ENCODE measurements at places on chromosomes 1 and 21.

- no peak for DNase-seq
These were observed 561.8 kb upstream of the ADAMTS5 start for GRCh38 chr21:27528697-27529096.

DNA sequence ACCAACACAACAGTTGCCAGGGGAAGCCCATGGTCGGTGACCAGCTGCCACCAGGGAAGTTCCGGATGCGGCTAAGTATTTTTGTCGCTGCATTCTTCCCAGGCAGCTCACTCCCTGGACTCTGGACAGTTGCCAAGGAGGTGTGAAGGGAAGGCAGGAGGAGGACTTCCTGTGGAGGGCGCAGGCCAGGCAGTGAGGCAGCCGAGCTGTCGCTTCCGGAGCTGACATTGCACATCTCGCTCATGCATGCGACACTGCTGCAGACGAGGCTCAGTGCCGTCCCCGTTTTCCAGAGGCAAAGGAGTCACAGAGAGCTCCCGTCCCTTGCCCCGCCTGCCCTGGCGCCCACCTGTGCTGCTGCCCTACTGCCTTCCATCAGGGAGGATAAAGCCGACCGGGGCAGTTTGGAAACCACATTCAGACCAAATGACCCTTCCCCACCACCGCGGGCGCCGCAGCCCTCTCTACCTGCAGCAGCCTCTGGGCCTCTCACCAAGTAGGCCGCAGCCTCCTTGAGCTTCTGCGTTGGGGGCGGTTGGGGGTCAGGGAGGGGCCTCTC, 81.4 kb downstream of the NENF start:
- peak; percentile 27 for DNase-seq

- no peak for DNase-seq
These were observed 76.3 kb downstream of the ZP4 start for GRCh38 chr1:237814319-237814924.

DNA sequence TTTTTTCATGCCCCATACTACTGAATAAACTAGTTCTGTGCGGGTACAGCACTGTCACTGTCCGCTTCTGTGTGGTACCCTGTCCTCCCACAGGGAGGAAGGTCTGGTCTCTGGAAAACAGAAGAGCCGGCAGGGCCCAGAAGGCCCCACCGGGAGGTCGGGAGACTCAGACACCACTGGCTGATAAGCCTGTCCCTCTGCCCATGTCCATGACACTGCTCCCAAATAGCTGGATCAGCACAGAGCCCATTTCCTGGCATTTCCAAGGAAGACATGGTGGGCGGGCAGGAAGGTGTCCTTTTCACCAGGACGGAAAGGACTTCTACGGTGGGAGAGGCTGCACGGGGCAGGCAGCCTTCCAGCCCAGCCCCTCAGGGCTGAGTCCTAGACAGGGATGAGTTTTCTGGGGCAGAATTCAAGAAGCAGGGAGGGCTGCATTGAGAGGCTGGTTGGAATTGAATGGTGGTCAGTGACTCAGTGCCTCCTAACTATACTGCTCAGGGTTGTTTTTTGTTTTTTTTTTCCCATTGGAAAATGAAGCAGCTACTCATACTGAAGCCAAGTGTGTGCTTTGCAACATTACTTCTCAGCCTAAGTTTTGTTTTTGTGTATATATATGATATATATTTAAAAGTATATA, 7.1 kb downstream of the PSRC1 start:
- DNase-seq: no peak

DNA sequence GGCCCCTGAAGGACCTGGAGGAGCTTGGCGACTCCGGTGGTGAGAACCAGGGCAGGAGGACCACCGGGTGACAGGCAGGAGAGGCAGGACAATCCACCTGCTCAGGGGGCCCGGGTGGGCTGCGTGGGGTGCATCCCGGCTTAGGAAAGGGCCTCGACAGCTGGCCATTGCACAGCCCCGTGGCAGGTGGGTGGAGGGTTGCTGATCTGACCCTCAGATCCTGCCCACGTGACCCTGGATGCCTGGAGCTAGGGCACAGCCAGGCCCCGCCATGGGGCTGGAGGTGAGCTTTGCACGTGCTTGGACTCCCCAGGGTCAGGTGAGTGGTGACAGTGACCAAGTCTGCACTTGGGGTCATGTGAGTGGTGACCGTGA, 35.5 kb upstream of the SLC19A1 start:
- DNase-seq: no peak

- no peak for DNase-seq
These were observed 425.9 kb upstream of the RUNX1 start for GRCh38 chr21:35475009-35475408.

GRCh38 chr1:93816970-93817678, 61.9 kb downstream of the DNTTIP2 start:
- no peak for DNase-seq

DNA sequence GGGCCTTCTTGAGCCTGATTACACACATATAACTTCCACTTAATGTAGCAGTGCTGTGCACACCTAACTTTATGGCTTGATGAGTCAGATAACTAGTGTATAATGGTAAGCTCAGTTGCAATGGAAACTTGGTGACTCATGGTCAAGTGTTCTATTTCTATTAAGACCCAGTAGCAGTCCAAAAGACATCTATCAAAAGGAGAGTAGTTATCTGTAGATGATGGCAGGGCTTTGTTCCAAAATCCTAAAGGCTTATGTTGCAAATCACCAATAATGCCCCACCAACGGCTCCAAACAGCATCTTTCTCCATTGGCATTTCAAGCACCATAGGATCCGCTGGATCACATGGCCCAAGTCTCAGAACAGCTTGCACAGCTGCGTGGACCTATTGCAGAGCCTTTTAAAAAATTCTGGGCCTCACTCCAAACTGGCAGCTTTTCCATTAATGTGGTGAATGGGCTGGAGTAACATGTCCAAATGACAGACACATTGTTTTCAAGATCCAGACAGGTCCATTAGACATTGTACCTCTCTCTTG, 566.8 kb upstream of the USP24 start:
- no peak for DNase-seq

- no peak for DNase-seq
These were observed 189.4 kb upstream of the KCTD3 start for GRCh38 chr1:215377746-215378145.

DNA sequence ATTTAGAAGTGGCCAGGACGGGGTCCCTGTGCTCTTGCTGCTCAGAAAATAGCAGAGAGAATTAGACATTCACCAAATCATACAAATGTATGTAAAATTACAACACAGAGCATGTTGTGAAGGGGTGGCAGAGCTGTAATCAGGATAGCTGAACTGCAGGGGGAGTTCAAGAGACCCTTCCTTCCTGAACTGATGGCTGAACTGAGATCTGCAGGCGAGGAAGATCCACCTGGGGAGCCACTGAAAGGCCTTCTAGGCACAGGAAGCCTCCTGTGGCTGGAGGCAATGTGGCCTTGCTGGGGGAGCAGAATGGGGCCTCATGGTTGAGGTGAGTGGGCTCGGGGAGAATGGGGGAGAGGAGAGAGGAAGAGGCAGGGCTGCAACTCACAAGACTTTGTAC, 216.5 kb downstream of the PRDM2 start:
- DNase-seq: no peak

DNA sequence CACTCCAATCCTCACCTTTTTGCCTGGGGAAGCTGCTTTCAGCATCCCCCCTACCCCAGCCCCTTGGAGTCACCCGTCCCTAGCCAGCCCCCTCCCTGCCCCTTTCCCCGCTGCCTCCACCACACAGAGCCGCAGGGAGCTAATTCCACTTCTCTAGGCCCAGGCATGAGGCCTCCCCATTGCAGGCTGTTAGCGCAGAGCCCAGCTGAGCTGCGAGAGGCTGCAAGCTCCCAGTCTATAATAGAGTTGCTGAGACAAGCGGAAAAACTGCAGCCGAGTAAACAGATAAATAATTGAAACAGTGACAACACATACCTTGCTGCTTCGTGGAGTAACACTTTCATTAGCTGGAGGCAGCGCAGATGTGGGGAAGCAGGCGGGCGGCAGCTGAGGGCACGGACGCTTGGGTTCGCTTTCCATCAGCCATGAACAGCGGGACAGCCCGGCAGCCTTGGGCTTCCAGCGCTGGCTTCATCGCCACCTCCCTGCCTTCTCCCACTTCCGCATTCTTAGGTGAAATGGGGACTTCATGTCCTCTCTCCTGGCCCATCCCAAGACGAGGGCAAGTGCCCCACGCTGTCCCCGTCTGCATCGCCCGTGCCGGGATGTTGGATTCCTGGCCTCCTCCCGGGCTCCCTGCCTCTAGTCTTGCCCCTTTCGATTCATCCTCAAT, 183.3 kb downstream of the IGSF21 start:
- no peak for DNase-seq

- DNase-seq: no peak
These were observed 119.1 kb upstream of the GRIK3 start for GRCh38 chr1:37153116-37154100.

DNA sequence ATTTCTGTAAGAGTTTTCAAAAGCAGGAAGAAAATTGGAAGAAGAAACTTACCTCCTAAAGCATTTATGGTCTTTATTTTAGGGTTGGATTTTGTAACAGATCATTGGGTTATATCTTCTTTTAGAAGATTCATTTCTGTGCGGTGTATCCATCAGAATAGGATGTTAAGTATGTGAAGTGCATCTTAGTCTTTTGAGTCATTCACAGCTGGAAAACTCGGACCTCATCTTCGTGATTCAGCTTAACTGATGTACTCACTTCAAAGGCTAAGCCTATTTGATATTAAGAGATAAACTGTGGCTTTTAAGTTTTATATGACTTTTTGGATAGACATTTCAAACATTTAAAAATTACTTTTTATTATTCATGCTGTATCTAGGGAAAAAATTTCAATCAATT, 56.3 kb downstream of the GIPC2 start:
- DNase-seq: no peak

DNA sequence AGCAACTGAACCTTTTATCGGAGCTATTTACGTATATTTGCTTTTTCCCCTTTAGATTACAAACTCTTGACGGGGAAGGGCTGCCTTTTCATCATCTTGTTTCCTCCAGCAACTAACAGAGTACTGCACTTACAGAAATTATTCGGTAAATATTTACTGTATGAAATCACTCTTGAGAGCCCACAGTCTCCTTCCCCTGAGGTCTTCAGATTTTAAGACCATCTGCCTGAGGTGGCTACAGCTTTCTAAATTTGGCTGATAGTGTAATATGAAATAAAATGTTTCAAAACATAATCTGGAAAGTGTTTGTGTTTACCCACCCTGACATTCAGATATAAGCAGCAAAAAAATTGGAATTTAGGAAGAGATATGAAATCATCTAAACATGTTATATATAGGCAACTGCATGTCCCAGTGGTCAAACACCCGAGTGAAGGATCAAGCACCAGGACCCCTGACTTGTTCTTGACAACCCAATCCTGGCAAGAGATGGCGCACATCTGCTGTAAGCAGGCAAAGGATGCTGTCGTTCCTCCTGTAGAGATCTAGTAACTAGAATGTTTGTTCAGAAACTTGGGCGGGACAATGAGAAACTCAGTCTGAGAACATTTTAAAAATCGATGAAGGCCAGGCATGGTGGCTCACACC, 60.9 kb downstream of the SIPA1L2 start:
- DNase-seq: no peak

DNA sequence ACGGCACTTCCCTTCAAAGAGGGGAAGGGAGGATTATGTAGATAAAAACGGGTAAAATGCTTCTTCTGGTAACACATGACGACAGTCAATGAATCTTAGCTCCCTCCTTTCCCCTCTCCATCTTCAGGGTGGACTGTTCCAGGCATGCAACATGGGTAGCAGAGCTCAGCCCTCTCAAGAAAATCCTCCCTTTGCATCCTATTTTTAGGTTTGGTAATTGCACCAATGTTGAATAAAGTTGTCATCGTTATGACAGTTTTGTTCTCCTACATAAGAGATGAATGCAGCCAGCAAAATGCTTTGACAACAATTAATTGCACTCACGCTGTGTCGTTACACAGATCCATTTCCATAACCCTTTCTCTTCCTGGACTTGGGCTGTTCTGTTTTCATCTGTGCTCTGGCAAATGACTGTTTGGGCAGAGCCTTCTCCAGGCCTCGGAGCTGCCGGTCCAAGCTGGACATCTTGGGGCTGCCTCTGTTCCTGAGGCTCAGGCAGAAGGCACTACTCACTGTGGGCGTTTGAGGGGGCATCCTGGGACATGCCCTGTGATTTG, 127.6 kb downstream of the CNIH3 start:
- no peak for DNase-seq

GRCh38 chr1:6223617-6224016, 12.1 kb downstream of the ICMT start:
- DNase-seq: no peak

DNA sequence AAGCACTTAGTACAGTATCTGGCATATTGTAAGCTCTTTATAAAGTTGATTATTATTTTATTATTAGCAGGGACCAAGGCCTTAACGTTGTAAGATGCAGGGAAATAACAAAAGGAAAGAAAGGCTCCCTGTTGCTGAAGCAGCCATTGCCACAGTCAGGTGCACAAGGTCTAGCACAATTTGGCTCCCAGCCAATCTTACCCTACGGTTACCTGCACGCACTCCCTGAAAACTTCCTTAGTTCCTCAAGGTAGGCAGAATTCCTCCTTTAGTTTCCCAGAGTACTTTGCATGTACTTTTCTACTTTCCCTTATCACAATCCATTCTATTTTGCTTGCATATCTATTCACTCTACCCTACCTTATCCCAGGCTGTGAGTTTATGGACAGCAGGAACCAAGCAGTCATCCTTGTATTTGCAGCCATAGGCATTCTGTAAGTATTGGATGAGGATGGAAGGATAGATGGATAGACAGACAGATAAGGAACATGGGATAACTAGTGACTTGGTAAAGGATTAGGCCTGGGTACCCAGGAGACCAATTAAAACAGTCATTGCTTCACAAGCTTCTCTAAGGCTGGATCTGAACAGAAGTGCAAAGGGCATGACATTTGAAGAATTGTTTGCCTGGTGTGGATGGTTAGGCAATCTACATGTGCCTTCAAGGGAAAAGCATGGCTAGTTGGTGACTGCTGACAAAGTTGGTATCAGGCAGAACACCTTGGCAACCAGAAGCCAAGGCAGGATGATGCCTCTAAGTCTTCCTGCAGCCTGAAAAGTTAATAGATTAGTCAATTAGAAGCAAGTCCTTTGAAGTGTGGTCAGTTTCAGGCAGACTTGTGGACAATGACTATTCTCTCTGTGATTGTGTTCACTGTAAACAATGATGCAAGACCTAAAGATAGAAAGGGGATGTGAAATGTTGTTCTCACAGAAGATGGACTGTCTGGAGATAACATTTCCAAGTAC, 20.8 kb upstream of the JAK1 start:
- DNase-seq: no peak

GRCh38 chr1:84776639-84777038, 86.4 kb upstream of the SSX2IP start:
- DNase-seq: no peak

DNA sequence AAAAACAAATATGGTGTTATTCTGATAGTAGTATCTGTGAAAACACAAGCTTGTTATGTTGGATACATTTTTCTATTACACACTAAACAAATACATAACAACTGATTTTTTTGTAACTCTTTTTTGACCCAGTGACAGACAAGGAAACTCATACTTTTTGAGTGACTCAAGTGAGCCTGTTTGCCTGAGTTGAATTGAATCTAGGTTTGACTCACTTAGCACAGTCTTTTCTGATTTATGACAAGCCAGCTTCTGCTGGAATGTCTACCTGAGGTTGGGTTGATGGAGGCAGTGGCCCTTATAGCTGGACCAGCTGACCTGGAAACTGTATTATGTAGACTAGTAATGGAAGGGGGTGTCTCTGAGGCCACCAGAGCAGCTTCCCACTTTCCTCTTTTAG, 4.2 kb upstream of the CLCA4 start:
- no peak for DNase-seq

GRCh38 chr1:24015221-24016210, 35.4 kb upstream of the SRSF10 start:
- DNase-seq: no peak

Measured in activated CD4-positive, alpha-beta T cell treated with anti-CD3 and anti-CD28 coated beads, Interleukin-2, amount 50 U/mL, for 48 hours (primary cell).